ENCODE measurements at places on chromosomes 1 and 21.
A peak's percentile ranks its signal among the peaks of the same experiment; 100 is the strongest.

GRCh38 chr1:68229650-68230483, 2.5 kb downstream of the WLS start:
- peak overlapping the region; percentile 81 for H3K27ac ChIP-seq
- no peaks in the 10 kb centered on the region for H3K27me3 ChIP-seq
- no peak for DNase-seq
- H3K36me3 ChIP-seq = no peaks in the 10 kb centered on the region

DNA sequence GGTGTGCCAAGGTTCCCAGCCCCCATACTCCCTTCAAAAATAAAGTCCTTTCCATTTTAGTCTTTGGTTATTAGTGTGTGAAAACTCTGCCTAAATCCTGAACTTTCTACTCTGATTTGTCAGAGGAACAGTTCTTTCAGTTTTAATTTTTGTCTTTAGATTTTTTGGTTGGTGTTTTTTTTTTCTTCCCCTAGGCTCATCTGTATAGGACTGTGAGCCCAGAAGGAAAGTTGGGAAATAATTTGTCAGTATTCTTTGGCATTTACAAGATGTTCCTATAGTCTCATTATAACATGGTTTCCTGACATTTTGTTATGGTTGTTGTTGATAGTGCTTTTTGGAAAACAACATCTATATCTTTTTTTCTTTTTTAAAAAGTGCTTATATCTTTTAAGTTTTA, 38.0 kb downstream of the LAMC1 start:
- H3K4me1 ChIP-seq = peaks cover 33% of the 10 kb centered on the region
- no peaks in the 10 kb centered on the region for H3K27me3 ChIP-seq
- H3K27ac ChIP-seq = peak overlapping the region; percentile 74
- DNase-seq = no peak

DNA sequence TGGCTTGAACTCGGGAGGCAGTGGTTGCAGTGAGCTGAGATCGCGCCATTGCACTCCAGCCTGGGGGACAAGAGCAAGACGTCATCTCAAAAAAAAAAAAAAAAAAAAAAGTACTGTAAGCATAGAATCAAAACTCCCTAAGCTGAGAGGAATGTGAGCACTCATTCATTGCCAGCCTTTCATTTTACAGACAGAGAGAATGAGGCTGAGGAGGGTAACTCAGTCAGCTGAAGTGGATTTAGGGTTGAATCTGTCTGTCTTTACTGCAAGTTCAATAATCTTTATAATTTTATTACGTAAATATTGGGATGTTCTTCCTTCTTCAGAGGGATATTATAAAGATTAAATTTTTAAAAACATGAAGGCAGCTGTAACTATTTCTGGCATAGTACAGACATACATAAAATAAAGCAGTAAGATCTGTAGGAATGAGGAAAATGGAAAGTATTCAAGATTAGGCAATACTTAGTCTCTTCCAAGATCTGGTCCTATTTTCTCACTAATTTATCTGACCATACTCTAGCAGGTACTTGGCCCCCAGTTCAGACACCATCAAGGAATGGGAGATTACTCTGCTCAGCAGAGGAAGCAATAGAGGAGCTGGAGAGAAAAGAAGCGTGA, 24.1 kb upstream of the MNDA start:
- DNase-seq = no peak
- no peaks in the 10 kb centered on the region for H3K36me3 ChIP-seq
- no peaks in the 10 kb centered on the region for H3K27me3 ChIP-seq
- H3K4me1 ChIP-seq = no peaks in the 10 kb centered on the region

DNA sequence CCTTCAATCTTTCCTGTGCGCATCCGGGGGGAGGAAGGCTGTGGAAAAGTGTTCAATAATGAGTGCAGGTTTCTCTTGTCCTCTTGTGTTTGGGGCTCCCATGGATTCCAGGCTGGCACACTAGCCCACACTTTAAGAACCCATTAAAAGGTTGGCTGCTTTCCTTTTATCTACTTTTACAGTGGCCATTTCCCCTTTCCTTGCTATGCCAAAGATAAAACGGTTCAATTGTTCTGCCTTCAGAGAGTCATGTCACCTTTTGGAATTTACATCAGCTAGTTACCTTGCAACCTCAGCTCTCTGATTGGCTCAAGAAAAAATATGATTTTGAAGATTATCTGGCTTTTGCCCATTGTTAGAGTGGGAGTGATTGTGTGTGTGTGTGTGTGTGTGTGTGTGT, 182.3 kb downstream of the SDCCAG8 start:
- no peak overlapping the region for H3K27ac ChIP-seq
- H3K4me1 ChIP-seq = no peaks in the 10 kb centered on the region
- H3K27me3 ChIP-seq = no peaks in the 10 kb centered on the region
- no peak overlapping the region for H3K4me3 ChIP-seq

DNA sequence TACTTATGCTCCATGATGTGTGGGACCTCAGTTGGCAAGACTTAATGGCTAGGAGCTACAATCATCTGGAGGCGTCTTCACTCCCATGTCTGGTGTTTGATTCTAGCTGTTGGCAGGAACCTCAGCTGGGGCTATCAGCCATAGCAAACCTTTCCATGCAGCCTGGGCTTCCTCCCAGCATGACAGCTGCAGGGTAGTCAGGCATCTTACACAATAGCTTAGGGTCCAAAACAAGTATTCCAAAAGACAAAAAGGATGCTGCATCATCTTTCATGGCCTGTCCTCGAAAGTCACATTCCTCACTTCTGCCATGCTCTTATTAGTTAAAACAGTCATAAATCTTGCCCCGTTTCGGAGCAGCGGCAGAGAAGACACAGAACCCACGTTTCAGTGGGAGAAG, 90.9 kb downstream of the LRRC8C start:
- H3K36me3 ChIP-seq = no peaks in the 10 kb centered on the region
- peaks cover 13% of the 10 kb centered on the region for H3K4me1 ChIP-seq
- no peak overlapping the region for H3K27ac ChIP-seq
- no peak for DNase-seq
- no peaks in the 10 kb centered on the region for H3K27me3 ChIP-seq
- no peak overlapping the region for H3K4me3 ChIP-seq

GRCh38 chr1:217164403-217164802, 441.2 kb upstream of the ESRRG start:
- DNase-seq = no peak
- no peaks in the 10 kb centered on the region for H3K4me1 ChIP-seq
- H3K36me3 ChIP-seq = no peaks in the 10 kb centered on the region
- H3K27ac ChIP-seq = no peak overlapping the region

DNA sequence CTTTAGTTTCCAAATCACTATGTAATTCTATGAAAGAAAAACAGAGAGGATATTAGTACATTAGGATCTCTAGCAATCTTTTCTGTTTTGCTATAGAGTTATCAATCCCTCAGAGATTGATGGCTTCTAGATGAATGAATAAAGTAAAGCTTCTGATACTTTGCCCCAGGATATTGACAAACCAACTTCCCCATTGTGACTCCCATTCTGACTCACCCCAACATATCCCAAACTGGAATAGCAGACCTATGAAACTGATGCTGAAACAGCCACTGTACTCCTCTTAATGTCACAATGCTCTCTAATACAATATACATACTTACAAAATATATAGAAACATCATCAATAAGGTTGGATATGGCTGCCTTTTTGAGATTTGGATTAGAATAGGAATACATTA, 442.1 kb upstream of the NR5A2 start:
- no peak overlapping the region for H3K4me3 ChIP-seq
- no peaks in the 10 kb centered on the region for H3K36me3 ChIP-seq
- no peaks in the 10 kb centered on the region for H3K27me3 ChIP-seq
- H3K4me1 ChIP-seq = no peaks in the 10 kb centered on the region

DNA sequence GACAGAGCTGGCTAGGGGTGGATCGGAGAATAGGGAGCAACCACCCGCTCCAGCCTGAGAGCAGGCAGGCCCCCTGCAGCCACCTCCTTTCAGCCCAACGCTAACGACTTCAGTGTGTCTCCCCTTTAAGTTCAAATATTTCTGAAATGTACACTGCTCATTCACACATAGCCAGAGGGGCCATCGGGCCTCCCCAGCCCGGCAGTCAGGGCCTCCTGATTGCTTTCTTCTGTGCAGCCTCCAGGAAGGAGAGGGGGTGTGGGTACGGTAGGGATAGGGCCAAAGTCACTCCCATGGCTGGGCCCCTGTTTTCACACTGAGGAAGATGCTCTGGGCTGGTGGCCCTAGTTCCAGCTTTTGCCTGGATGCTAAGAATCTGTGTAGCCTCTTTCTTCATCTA, 64.8 kb downstream of the EPHB2 start:
- H3K27ac ChIP-seq = no peak overlapping the region
- H3K4me3 ChIP-seq = no peak overlapping the region
- no peaks in the 10 kb centered on the region for H3K27me3 ChIP-seq
- no peaks in the 10 kb centered on the region for H3K36me3 ChIP-seq
- peaks cover 25% of the 10 kb centered on the region for H3K4me1 ChIP-seq

- H3K4me3 ChIP-seq = no peak overlapping the region
- H3K4me1 ChIP-seq = peaks cover 39% of the 10 kb centered on the region
- H3K27ac ChIP-seq = no peak overlapping the region
- peak; percentile 78 for DNase-seq
- H3K36me3 ChIP-seq = peaks cover 34% of the 10 kb centered on the region
Measured at GRCh38 chr1:228401782-228402640, 4.6 kb downstream of the TRIM11 start.

DNA sequence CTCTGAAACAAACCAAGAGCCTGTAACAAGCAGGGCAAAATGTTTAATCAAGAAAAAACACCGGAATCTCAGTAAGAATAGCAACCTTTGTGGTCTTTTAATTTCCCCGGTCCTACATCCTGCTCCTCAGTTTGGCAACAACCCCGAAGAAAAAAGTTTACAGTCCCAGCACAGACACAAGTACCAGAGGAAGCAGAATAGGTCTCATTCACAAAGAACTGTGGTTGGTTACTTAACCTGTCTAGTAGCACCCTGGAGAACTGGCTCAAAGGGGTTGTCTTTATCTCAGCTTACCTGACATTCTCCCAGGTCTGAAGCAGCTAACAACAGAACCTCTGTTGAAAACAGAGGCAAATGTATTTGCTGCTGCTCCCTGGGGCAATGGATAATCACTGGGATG, 399.3 kb downstream of the AJAP1 start:
- H3K4me3 ChIP-seq = no peak overlapping the region
- no peaks in the 10 kb centered on the region for H3K36me3 ChIP-seq
- DNase-seq = no peak
- H3K27ac ChIP-seq = no peak overlapping the region
- H3K4me1 ChIP-seq = no peaks in the 10 kb centered on the region

GRCh38 chr1:37851262-37851661, 8.1 kb downstream of the MTF1 start:
- H3K36me3 ChIP-seq = peaks cover 4% of the 10 kb centered on the region
- no peak for DNase-seq
- H3K27me3 ChIP-seq = no peaks in the 10 kb centered on the region
- H3K4me3 ChIP-seq = no peak overlapping the region
- peaks cover 43% of the 10 kb centered on the region for H3K4me1 ChIP-seq
